ENCODE measurements at places on chromosomes 1 and 21.

- DNase-seq: no peak
Measured at GRCh38 chr1:90000934-90001676, 6.2 kb downstream of the ZNF326 start.

GRCh38 chr1:21668232-21668950, 766 bp downstream of the RAP1GAP start:
- no peak for DNase-seq

DNA sequence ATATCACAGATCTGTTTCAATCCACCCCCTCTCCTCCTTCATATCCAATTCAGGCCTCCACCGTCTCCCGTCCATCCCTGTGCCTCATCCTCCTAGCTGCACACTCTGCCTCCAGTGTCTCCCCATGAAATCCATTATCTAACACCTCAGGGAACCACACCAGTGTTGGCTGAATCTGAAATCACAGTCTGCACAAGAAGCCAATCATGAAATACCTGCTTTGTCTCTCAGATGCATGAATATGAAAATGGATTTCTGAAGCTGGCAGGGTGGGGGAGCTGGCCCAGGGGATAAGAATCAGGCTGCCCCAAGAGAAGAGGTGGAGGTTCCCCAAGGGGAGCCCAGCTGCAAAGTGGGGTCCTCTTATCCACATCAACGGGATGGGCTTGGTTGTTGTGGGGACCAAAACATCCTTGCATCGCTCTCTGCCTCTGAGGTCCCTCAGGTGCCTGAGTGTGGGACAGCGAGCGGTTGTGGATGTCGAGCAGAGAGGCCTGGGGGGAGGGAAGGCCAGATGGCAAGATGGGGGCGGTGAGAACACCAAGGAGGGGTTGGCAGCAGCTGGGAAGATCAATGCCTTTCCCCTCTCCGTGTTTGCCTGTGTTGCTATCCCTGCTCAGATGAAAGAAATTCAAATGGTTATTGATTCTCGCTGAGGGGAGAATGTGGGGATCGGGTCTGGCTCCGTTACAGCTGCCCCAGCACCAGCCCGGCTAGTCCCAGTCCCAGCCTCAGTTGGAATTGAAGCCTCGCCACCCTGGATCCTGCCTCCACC, 237.3 kb upstream of the POU3F1 start:
- no peak for DNase-seq

- DNase-seq: no peak
Measured at GRCh38 chr1:201561195-201561564, 22.3 kb downstream of the NAV1 start.

DNA sequence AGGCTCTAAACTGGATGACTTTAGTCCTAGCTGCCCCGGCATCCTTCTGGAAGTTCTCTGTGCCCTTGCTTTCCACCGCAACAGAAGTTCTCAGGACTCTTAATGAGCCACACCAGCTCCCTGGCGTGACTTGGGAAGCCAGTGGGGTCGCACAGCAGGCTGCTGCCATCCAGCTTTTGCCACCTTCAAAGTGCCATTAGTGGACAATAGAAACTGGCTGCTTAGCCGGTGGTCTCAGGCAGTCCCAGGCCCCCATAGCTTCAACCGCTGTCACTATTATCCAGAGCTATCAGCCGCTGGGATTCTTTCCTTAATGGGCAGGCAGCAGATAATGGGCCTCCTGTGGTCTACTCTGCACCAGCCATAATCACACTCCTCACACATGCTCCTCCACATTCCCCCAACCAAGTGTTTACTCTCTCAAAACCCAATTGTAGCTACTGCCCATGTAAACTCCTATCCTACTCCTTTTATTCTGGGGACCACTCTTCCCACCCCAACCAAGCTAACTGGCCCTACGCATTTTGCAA, 37.3 kb downstream of the PLEKHA6 start:
- DNase-seq: no peak
